ENCODE measurements at places on chromosomes 16 and 17.

GRCh38 chr16:81752225-81752875, 26.7 kb upstream of the PLCG2 start:
- no peak for ATAC-seq

- ATAC-seq: no peak
Observed at GRCh38 chr17:36027761-36028160, 10.0 kb upstream of the CCL23 start.

DNA sequence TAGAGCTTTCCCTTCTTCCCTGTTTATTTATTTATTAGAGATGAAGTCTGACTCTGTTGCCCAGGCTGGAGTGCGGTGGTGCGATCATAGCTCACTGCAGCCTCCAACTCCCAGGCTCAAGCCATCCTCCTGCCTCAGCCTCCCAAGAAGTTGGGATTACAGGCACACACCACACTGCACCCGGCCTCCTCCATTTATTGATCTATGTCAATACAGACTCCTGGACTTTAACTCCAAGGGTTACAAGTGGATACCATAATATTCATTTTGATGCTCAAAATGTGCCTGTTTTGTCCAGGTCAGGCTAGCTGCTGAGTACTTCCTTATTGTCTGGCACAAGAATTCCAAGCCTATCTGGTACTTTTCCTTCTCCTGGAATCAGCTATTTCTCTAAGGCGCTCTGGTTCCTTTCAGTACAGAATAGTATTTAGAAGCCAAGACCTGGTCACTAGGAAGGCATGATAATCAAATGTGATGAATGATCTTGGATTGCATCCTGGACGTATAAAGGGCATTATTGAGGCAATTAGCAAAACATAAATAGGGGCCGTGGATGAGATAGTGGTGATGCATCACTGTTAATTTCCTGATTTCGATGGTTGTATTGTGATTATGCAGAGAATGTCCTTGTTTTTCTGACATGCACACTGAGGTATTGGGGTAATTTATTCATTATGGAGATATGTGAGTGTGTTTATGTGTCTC, 21.7 kb downstream of the IL4R start:
- peak; percentile 85 for ATAC-seq

DNA sequence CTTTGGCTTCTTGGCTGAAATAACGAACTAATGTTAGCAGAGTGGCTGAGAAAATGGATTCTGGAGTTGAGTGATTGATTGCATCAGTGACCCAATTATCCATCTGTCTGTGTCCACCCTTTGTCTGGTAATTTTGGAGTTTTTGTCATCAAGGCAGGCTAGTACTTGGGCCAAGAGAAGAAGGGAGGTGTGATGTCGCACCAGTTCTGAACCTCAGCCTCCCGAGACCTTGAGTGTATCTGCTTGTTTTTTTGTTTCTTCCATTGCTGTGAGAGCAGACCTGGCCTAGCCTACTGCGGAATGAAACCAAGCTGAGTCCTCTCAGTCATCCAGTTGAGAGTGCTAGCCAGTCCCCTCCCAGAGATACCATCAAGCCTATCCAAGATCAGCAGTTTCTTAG, 4.5 kb downstream of the ABCA8 start:
- ATAC-seq: no peak

GRCh38 chr17:69367298-69367697, 40.4 kb upstream of the ABCA5 start:
- ATAC-seq: no peak

DNA sequence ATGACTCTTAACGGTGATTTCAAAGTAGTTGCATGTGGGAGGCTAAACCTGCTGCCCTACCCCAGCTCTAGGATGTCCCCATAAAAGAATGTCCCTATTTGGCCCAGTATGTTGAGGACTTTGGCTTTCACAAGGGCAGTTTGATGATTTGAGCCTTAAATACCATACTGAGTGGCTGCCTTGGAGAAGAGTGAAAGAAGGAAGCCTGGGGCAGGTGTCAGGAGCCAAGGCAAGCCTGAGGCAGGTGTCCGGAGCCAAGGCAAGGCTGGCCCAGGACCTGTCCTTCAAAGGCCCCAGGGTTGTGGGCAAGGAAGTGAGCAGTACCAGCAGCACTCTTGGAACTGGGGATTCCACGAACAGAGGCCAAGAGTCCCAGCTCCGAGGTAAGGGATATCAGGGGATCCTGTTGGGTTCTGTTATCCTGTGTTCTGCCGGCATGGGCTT, 18.6 kb downstream of the ST6GALNAC2 start:
- ATAC-seq: no peak

- no peak for ATAC-seq
Observed at GRCh38 chr16:75286389-75286788, 35.0 kb upstream of the BCAR1 start.

DNA sequence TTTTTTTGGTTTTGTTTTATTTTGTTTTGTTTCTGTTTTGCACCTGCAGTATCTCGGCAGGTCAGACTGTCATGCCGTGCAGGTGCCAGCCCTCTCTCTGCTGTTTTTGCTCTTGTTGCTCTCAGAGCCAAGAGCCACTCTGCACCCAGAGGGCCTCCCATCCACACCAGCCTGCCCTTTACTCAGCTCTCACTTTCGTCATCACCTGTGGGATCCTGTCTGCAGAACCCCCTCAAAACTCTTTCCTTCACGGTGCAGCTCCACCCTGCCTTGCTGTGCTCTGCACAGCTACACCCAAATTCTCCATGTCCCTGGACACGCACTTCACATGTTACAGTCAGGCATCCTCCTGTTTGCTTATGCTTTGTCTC, 2.6 kb downstream of the AOC3 start:
- ATAC-seq: no peak

DNA sequence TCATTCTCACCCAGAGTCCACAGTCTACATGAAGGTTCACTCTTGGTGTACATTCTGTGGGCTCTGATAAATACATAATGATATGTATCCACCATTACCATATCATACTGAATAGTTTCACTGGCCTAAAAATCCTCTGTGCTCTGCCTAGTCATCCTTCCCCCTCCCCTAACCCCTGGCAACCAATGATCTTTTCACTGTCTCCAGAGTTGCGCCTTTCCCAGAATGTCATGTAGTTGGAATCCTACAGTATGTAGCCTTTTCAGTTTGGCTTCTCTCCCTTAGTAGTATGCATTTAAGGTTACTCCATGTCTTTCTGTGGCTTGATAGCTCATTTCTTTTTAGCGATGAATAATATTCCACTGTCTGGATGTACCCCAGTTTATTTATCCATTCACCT, 101.3 kb downstream of the NOG start:
- ATAC-seq: peak; percentile 5

DNA sequence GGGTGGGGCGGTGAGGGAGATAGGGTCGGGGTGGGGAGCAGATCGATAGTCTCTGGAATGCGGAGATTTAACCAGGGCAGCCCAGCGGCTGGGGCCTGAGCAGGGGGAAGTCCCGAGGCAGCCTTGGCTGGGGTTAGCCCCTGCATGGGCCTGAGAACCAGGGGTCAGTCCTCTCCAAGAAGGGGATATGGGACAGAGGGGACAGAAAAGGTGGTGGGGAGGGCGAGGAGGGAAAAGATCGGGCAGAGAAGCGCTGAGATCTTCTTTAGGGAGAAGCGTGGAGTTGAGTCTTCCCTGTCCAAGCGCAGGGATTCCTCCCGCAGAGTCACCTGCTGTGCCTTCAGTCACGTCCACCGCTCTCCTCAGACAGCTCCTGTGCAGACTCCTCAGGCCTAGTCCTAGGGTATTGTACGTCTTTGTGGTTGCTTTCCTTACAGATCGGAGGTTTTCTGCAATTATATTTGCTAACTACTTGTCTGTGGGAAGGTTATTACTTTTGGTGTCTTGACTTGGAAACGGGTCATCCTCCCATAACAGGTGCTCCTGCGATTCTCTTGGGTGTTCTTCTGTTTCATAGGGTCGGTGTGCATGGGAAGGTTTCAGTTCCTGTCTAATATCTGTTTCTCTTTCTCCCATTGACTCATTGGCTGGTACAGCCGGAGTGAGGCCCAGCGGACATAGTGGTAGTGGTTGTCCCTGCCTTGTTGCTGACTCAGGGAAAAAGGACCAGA, 952 bp downstream of the CD300A start:
- no peak for ATAC-seq

- ATAC-seq: no peak
Observed at GRCh38 chr17:75881678-75882454, 3.5 kb upstream of the TRIM47 start.

GRCh38 chr17:8426094-8426720, 9.5 kb upstream of the NDEL1 start:
- no peak for ATAC-seq

DNA sequence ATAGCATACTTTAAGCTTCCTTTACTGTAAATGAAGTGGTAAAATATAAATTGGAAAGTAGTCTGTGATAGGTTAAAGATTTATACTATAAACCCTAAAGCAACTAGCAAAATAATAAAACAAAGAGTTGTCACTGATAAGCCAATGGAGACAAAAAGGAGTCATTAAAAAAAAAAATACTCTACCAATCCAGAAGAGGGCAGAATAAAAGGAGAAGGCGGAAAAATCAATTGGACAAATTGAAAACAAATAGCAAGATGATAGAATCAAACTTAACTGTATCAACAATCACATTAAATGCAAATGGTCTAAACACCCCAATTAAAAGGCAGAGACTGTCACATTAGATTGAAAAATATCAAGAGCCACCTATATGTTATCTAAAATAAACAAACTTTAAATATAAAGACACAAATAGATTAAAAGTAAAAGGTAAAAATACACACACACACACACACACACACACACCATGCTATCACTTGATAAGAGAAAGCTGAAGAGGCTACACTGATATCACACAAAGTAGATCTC, 71.8 kb downstream of the CACNG1 start:
- ATAC-seq: no peak

DNA sequence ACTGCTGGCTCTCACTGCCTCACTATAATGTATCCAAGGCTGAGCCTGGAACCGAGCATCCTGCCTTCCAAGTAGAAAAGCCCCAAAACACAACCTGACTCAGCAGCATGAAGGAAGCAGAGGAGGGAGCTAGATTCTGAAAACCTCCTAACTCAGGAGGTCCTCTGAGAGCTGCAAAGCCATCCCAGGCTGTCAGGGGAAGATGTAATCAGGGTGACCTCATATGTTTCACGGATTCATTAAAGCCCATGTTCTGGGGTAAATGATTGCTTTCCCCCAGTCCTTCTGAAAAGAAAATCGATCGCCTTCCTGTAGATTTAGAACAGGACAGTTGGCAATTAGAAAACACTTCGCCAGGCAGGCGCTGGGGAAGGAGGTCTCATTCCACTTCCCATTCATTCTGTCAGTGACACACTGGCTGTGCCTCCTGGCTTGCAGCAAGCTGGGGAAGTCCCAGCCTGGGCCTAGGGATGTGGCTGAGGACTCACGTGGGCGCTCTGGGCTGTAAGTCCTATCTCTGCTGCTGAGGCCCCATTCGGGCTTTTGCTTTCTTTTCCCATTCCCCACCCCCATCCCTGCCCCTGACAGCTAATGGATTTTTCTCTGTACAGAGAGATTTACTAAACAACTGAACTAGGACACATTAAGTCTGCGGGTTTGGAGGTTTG, 75.7 kb upstream of the TMEM132E start:
- no peak for ATAC-seq
